ENCODE measurements at places on chromosomes 2 and 18. TPM values are rescaled to one million over a fixed set of nuclear protein-coding genes. Genes with fewer than 3 reads are reported as not detected.

FIGN gene
- 6.5 TPM for total RNA-seq

ALS2 gene
- total RNA-seq = 23.6 TPM

- DNase-seq = no peak
Measured at GRCh38 chr2:19226871-19227270, 131.6 kb downstream of the OSR1 start.

DNA sequence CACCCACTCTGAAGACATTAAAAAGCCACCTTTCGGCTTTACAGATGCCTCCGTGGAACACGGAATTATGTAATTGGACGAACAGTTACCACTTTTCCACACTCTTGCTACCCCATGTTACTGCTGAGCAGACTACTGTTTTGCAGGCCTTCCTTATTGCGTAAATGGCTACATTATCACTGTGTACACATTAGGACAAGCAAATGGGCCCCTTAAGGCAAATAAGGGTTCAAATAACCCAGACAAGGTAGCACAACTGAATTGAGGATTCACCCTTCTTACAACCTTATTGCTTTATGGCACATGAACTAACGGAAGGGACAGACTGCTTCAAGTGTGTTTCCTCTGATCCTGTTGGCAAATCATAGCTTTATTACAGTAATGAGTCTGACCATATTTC lies 832.2 kb upstream of the FANCL start:
- DNase-seq = no peak

Data from H7 (cell line).